Mesendoderm (in vitro differentiated cells): ENCODE measurements at places on chromosomes 3 and 15.

- no peak for DNase-seq
Observed at GRCh38 chr15:36893276-36893675, 207.1 kb downstream of the MEIS2 start.

DNA sequence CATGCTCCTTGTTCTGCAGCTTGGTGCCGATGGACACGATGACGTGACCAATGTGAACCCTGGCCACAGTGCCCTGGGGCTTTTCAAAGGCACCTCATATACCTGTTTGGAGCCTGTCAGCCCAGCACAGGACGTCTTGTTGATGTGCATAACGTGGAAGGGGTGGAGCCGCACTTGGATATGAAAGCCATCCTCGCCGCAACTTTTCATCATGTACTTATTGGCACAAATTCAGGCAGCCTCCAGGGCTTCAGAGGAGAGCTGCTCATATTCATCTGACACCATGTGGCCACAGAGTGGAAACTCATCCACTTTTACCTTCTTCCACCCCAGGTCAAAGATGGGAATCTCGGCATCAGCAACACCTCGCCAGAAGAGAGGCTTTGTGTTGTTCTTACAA lies 24.7 kb downstream of the POPDC2 start:
- DNase-seq: peak; percentile 28

DNA sequence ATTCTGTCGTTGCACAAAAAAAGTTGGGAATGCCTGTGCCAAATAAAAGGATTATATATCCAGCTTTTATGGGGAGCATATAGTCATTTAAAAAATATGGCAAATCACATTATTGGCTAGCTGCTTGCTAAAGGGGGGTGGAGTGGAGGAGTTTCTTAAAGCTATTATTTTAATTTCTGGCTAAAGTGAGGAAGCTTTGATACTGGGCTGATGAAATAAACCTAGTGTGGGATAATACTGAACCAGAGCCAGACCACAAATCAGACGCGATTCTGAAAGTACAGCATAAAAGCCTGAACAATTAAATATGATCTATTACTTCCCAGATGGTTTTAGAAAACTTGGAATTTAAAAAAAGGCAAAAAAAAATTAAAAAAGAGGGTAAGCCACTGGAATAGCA lies 14.4 kb downstream of the POLR2M start:
- DNase-seq: no peak

DNA sequence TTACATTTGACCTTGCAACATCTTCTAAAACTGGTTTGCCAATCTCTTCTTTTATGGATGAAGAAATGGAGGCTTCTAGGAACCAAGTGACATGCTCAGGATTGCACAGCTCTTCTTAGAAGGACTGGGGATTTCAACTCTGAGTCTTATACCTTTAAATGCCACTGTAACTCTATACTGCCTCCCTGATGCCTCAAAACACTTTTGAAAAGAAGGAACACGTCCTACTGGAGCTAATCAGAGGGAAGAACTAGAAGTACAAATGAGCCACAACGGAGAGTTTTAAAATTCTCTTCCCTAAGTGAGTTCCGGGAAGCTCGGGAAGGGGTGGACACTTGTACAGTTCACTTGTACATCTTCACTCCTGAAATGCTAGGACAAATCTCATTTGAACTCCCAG lies 949 bp upstream of the MITF start:
- DNase-seq: no peak

GRCh38 chr3:23797491-23797890 lies 8.3 kb upstream of the UBE2E1 start:
- no peak for DNase-seq

DNA sequence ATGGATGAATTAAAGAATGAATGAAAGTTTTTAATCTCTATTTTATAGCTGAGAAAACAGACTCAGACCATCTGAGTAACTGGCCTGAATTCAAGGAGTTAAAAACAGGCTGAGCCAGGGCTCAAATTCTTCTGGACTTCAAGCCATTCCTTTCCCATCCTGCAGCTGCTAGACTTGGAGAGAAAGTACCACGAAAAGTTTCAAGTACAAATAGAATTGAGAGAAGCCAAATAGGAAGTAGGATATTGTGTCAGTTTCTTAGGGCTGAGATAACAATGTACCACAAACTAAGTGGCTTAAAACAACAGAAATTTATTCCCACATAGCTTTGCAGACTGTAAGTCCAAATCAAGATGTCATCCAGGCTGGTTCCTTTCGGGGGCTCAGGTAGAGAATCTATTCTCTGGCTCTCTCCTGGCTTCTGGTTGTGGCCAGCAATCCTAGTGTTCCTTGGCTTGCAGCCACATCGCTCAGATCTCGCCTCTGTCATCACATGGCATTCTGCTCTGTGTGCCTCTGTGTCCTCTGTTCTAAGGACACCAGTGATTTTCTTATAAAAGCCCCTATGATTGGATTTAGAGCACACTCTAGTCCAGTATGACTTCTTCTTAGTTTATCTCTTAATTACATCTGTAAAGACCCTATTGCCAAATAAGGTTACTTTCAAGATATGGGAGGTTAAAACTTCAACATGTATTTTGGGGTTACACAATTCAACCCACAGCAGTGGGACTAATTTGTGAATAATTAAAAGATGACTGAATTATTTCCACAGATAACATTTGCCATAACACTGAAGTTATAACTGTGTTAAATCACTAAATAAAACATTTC lies 25.7 kb upstream of the GOLIM4 start:
- no peak for DNase-seq

DNA sequence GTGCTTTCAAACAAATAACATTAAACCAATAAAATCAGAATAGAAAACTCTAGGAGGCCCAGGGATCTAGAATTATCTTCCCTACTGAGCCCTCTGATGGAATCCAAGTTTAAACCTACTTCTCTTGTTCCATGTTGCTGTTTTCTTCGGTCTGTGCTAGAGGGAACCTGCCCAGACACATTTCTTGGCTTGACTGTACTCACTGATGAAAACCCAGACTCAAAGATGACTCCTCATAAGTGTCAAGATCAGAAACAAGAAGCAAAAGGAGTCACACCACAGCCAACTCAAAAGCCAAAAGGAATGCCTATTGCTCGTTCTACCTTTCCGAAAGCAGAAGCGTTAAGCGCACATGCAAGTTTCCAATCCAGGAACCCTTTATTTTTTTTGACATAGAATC lies 31.6 kb downstream of the SCAP start:
- no peak for DNase-seq

- DNase-seq: no peak
Observed at GRCh38 chr3:52167240-52167639, 13.0 kb upstream of the POC1A start.

GRCh38 chr3:138381950-138382715 lies 33.8 kb downstream of the MRAS start:
- peak; percentile 11 for DNase-seq

GRCh38 chr3:116643001-116643400 lies 66.6 kb upstream of the TUSC7 start:
- DNase-seq: no peak

DNA sequence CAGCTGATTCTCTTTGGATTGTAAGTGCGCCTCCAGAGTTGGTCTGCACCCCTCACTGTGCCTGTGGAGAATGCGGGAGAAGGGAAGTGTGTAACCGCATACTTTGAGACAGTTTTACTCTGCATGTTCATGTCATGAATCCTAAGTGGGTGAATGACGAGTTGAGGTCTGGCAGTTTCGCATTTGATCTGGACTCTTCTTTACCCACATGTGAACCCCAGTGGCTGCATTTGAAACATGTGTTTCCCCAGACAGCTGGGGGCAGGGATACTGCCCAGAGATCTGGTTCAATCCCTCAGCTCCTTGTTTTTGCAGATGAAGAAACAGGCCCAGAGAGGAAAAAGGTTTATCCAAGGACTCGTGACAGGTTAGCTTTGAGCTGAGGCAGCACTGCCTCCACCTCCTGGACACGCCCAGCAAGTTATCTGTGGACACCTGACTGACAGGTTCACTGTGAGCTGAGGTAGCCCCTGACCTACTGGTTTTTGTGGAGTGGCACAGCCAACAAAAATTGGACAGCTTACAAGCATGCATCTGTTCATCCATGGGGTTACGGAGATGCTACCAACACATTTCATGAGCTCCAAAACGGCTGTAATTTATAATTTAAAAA lies 207.3 kb downstream of the XXYLT1 start:
- no peak for DNase-seq

DNA sequence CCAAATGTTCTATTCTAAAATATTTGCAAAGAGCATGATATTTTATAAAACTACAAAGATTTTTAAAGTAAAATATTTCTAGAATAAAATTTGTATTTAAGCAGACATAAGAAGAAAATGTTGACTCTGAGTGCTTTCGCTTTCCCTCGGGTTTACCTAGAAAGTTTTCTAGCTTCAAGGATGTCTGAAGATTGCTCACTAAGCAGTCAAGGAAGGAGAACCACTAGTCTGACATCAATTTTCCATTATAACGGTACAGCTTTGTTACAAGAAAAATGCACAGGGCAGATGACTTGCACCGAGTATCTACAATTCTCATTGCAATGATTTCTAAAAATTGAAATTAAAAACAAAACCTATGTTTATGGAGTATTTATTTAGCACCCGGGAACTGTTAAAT lies 14.2 kb downstream of the GPR15 start:
- no peak for DNase-seq

DNA sequence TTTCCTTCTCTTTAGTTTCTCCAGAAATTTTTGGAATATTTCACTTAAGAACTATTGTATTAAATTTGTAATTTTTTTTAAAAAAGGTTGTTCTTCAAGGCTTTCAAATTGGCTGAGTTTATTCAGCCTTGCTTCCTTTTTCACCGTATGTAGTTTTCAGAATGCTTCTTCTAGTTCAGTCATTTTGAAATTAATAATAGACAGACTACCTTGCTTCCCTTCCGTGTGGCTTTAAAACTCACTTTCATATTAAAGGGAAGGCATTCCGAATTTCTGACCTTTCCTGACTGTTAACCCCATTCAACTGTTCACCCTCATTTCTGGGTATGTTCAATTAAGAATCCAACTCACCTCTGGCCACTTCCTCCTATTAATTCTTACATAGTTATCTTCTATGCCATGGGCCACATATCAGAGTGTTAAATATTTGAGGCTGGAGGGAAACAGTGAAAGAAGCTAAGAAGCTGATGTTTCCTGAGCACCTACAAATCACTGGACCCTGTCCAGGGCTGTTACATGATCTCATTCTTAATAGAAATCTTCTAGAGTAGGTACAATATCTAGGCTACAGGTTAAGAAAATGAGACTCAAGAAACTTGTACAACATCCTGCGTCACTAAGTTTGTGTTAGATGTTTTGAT lies 237.5 kb downstream of the P3H2 start:
- DNase-seq: no peak

GRCh38 chr15:57385923-57386390 lies 9.7 kb downstream of the CGNL1 start:
- peak; percentile 60 for DNase-seq

GRCh38 chr3:87501076-87501475 lies 224.7 kb upstream of the POU1F1 start:
- DNase-seq: no peak

DNA sequence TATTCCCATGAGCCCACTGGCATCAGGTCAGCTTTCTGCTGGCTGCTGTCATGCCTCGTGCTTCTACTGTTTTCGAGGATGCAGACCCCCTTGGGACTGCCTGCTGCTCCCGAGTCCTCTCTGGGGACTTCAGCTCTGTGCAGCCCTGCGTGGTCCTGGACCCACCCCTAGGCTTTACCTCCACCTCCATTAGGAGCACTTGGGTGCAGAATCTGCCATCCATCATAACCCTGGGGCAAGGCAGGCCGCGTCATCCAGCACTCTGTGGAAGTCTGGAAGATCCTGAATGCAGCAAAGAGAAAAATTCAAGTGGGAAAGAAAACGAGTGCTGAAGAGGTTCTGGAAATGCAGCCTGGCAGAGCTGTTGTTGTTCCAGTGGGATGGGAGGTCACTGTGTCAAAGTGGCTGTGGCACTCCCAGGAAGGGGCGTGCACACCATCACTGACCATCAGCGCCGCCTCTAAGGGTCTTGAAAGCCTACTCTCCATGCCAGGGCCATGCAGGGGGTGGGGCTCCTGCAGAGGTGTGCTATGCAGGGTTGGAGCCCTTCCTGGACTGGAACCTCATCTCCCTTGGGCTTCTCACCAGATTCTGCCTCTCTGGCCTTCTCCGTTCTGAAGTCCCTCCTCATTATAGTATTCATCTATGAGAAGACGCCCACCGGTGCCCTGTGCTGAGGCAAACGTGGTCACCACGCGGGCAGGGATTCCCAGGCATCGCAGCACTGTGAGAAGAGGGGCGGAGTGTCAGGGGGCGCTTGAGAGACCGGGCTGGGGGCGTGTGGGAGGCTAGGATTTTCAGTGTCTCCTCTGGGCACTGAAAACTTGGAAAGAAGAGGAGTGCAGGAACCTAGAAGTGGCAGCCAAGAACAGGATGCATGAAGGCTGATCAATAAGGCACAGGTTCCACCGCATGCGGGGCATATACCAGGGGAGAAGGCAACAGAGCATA lies 12.5 kb downstream of the EPB42 start:
- no peak for DNase-seq

GRCh38 chr3:73508330-73508954 lies 116.3 kb downstream of the PDZRN3 start:
- peak; percentile 85 for DNase-seq

DNA sequence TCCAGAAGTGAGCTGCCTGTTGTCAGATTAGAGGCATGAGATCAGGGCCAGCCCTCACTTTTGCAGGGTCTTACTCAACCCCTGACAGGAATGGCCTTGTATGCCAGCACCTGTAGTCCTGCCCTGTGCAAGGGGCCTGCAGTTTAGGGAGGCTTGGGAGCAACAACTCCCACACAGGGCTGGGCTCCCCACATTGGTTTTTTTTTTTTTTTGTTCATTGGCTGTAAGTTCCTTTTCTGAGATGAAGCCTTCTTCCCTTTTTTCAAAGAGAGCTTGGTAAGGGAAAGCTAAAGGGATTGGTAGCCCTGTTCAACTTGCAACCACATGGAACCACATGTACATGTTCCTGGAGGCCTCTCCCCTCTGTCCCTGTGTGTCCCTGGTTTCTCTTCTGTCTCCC lies 46.4 kb downstream of the TNFAIP8L3 start:
- no peak for DNase-seq

- peak; percentile 74 for DNase-seq
Observed at GRCh38 chr3:50139308-50139707, 15.8 kb upstream of the SEMA3F start.

DNA sequence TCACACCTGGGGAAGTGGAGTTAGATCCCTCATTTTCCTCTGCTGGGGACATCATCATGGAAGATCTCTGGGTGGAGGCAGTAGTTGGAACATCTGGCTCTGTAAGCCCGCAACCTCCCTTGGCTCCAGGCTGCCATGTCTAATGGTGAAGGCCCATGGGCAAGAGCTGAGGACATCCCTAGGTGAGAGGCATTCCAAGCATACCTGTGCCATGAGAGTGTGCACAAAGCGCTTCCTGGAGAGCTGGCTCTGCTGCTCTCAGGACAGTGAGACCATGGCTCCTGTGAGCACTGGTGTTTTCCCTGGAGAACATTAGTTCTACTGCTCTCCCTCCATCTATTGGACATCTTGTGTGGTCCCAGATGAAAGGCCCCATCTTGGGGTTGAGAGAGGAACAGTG lies 7.7 kb downstream of the MAPKAPK3 start:
- DNase-seq: peak; percentile 89

- DNase-seq: no peak
Observed at GRCh38 chr15:68510558-68510957, 68.2 kb upstream of the CORO2B start.

GRCh38 chr15:31024330-31024729 lies 32.9 kb upstream of the MTMR10 start:
- peak; percentile 97 for DNase-seq

GRCh38 chr3:58683466-58683865 lies 16.9 kb upstream of the FAM3D start:
- DNase-seq: peak; percentile 16

GRCh38 chr3:99536555-99537314 lies 101.7 kb upstream of the COL8A1 start:
- no peak for DNase-seq
